Stimulated activated CD4-positive, alpha-beta T cell treated with anti-CD3 and anti-CD28 coated beads, Interleukin-15, amount 100 ng/mL, for 1 hour (primary cell): ENCODE measurements at places on chromosomes 4 and X.

DNA sequence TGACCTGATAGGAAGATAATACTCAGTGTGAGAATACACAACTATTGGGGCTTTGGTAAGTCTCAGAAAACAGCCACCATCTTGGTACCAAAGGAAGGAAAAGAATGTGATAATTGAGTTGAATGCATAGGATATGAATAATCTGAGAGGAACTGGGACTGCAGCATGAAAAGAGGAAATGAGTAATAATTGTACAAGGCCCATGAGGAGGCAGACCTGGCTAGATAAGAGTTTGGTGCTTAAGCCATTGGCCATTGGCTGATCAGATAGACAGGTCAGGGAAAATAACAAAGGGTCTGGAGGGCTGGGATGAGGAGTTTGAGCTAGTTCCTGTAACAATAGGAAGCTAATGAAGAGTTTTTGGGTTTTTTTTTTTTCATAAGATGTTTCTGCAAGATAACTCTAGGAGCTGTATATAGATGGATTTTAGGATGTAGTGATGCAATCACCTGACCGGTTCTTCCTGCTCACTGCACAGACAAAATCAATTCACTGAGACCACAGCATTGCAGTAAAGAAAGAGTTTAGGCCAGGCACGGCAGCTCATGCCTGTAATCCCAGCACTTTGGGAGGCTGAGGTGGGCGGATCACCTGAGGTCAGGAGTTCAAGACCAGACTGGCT lies 5.3 kb upstream of the TRMT2B start:
- no peak for DNase-seq

GRCh38 chr4:13347517-13348125 lies 136.5 kb downstream of the RAB28 start:
- DNase-seq = no peak

GRCh38 chr4:151218343-151218742 lies 58.6 kb upstream of the PRSS48 start:
- DNase-seq = no peak

GRCh38 chr4:76055016-76055415 lies 19.1 kb upstream of the CXCL11 start:
- no peak for DNase-seq

DNA sequence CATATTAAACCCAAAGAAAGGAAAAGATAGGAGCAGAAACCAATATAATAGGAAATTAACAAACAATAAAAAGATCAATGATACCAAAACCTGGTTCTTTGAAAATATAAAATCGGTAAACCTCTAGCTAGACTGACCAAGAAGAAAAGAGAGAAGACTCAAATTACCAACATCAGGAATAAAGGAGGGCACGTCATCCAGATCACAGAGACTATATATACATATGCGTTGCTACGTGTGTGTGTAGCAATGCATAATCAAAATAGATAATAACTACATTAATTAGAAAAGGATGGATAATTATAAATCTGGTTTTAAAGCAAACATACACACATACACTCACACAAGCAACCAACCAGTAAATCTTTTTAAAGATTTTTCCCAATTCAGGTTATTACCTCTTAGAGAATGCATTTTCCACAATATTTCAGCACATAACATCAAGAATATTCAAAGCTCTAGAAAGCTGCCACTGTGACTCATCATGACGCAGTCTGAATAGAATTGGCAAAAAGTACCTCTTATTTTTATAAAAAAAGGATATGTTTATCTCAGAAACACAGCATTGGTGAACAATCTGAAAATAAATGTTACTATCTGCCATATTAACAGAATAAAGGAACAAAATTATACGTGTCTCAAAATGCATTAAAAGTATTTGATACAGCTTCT lies 41.4 kb upstream of the USP9X start:
- DNase-seq = no peak

- no peak for DNase-seq
Observed at GRCh38 chr4:45349859-45350258, 623.5 kb upstream of the GNPDA2 start.

- DNase-seq = no peak
Observed at GRCh38 chrX:131633285-131633917, 89.5 kb downstream of the OR13H1 start.

- DNase-seq = no peak
Observed at GRCh38 chr4:1265351-1265750, 16.4 kb upstream of the CTBP1 start.

DNA sequence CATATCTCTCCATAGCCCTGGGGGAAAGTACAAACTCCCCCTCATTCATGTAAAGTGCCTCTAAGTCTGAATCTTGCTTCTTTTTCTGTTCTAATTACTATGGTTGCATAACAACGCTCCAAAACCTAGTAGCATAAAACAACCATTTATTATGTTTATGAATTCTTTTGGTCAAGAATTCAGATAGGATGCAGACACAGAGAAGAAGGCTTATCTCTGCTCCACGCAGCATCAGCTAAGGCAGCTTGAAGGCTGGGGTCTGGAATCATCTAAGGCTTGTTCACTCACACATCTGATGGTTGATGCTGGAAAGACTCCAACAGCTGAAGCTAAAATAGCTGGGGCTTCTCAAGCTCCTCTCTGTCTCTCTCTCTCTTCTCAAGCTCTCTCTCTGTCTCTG lies 564.5 kb downstream of the ZNF674 start:
- DNase-seq = no peak

DNA sequence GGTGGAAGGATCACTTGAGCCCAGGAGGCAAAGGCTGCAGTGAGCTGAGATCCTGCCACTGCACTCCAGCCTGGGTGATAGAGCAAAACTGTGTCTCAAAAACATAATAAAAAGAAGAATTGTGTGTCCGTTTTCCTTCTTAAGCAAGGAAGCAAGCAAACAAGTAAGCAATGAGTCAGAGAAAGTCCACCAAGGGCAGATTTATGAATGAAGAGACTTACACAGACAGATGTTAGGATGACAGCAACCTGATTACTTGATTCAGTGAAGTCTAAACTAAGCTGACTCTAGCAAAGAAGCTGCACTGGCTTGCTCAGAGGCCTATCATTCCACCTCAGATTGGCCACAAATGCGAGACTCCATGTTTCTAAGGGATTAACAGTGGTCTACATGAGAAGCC lies 34.1 kb upstream of the SCML1 start:
- DNase-seq = no peak

- DNase-seq = no peak
Observed at GRCh38 chrX:39484159-39485068, 613.3 kb downstream of the BCOR start.

DNA sequence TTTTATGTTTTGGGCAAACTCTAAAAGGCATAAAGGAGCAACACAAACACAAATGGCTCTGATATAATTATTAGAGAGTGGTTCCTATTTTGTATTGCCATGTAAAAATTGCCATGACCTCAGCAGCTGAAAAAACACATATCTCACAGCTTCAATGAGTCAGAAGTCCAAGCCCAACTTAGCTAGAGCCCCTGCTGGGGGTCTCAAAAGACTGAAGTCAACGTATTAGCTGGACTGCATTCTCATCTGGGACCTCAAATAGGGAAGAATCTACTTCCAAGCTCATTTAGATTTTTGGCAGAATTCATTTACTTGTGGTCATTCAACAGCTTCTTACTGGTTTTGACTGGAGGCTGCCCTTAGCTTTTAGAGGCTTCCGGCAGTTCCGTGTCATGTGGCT lies 47.4 kb downstream of the FREM3 start:
- no peak for DNase-seq

DNA sequence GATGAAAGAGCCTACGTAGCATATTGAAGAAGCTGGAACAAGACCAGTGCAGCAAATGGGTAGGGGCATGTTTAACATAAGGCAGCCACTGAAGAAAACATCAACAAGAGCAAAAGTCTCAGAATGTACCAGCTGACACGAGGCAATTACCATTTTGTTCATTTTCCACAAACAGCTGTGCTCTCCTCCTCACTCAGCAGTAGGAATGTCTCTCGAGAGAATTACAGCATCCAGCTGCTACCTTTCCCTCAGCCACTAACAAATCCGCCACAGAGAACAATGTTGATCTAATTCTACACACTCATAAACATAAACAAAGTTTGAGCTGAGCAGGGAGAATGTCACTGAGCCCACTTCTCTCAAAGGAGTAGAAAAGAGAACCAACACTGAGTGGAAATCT lies 68.0 kb downstream of the OPHN1 start:
- no peak for DNase-seq

GRCh38 chr4:35106091-35106734 lies 1138.1 kb downstream of the ARAP2 start:
- DNase-seq = no peak

GRCh38 chrX:114058988-114059418 lies 524.9 kb upstream of the HTR2C start:
- DNase-seq = no peak

DNA sequence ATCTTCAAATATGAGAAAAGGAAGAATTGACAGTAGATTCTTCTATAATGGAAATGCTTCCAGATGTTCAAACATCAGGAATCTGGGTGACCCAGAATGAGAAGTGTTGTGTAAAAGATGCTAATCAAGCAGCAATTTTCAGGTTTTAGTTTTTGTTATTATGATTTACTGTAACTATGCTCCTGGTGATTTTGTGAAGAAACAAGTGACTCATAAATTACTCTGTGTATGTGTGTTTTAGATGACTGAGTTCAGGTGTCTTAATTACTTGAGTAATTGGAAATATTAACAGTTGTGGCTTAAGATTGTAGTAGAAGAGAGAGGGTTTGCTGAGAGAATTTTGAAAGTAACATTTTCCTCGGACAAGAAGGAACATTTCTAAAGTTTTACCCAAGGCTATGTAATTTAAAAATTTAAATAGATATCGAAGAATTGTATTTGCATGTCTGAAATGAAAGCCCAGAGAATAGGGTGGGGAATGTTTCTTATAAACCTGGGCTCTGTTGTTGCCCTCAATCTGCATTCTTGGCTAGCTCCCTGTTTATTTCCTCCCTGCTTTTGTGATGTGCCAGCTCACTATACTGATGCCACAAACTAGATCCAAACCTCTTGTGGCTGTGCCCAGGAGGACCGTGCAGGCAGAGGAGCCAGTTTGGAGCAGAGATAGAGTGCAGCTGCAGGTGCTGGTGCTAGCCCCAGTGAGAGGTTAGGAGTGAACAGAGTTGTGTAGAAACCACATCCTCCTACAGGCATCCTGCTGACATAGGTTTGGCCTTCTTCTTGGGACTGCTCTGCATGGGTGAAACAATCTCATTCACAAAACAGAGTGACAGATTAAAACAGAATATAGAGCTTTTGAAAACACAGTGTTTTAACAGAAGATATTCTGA lies 25.4 kb upstream of the TNIP3 start:
- DNase-seq = no peak
